SK-N-MC (cell line): ENCODE measurements at places on chromosomes 13 and 19.

DNA sequence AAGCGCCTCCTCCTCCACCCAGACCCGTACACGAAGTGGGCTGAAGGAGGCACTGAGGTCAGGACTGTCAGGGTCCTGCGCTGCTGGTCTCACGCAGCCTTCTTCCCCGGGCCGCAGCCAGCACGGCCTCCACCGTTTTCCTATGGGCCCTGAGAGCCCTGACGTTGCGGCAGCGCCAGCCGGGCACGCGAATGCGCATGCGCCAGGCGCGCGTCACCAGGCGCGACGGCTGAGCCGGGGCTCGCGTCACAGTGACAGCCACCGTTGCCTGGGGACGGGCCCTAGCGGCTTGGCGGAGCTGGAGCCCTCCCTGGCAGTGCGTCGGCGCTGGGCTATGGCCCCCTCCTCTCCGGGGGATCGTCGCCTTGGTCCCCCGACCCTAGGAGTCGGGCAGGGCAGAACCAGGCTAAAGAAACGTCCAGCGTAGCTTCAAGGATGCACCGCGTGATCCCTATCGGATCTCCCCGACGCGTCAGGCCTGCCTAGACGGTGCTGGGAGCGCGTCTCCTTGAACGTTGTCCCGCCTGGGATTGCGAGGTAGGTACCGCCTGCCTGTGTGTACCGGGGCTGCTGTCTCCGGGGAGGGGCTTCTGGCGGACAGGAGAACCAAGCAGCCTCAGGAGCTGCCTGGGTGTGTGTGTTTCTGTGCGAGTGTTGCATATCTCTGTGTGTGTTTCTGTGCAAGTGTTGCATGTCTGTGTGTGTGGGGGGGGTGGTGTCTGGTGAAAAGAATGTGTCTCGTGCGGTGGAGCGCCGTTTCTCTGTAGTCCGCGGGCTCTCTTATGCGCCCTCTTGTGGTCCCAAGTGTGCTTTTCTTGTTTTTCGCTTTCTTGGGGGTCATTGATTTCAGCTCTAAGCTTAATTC is 43.2 kb downstream of the ZNF571 start:
- DNase-seq: no peak

DNA sequence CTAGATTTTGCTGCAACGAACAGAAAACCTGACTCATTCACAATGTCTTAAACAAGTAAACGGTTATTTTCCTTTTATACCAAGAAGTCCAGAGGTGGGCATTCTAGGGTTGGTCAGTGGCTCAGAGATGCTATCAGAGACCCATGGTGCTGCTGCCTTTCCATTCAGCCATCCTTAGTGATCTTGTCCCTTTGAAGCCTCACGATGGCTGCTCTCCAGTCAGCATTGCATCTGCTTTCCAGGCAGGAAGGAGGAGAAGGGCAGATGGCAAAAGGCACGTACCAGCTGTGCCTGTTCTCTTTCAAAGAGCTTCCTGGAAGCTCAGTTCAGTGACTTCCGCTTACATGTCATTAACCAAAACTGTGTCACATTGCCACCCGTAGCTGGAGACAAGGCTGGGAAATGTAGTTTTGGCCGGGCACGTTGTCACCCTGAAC is 30.1 kb downstream of the WDFY2 start:
- no peak for DNase-seq

DNA sequence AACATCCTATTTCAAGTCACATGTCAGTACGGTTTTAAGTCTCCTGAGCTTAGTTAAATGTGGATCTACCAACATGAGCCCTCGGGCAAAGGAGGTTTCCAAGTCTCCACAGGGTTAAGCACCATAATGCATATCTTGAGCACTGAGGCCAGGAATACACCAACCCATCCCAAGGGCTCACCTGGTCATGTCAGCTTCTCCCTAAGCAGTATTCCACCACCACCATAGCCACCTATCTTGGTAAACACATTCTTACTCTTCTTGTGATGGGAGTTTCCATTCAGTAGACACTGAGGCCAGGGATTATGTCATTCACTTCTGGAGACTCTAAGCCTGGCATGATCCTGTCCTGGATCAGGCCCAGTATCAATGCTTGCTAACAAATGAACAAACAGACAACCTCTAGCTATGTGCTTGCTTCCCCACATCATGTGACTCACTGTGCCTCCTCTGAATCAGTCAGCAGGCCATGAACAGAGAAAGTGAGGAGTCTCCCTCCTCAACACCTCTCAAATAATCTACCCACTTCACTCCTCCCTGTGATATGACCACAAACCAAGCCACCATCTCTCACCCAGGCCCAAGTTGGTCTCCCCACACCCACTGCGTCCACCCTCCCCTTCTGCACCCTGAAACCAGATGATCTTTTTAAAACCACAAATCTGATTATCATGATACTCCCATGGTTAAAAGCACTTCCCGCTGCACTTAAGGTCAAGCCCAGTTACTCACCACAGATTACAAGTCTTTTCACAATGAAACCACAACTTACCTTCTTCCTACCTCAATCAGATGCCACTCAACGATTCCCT is 5.8 kb downstream of the PEG3 start:
- DNase-seq: no peak

DNA sequence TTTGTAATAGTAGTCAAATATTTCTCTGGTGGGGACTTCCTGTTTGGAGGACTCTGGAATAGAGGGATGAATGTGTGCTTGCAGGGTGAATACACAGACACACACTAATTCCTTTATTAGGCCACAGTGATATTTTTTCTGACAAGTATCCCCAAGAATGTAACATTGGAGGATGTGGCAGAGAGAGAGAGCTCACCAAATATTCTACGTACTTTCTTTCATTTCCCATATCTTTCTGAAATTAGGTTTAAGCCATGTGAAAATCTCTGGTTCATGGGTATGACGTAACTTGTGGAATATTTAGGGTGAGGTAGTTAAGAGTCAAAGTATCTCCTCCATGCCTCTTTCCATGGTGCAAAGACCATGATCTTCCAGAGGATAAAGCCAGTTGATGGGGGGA is 463.4 kb downstream of the DIAPH3 start:
- no peak for DNase-seq

- DNase-seq: no peak
Observed at GRCh38 chr13:33060815-33061214, 44.6 kb downstream of the KL start.

DNA sequence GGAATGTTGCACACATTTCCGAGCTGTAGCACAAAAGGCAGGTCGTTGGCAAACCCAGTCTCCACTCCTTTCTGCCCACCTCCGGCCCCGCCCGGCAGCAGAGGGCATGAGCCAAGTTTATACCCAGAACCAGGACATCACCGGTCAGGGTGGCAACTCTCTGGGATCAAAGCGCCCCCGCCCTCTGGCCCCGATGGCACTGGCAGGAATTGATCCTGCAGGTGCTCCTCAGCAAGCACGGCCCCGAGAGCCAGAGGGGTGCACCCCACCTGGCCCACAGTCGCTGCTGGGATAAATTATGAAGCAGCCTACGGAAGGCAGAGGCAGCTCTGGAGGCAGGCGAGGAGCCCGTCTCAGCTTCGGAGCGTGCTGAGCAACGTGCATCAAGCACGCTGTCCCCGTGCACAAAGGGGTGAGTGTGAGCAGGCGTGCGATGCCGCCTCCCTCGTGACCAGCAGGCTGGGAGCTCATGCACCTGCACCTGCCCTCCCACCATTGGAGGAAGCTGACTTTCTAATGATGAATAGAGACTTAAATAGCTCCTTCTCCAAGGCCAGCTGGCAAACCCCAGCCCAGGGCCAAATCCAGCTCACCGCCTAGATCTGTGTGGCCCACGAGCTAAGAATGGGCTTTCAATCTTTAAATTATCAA is 25.7 kb downstream of the SHC2 start:
- DNase-seq: no peak

DNA sequence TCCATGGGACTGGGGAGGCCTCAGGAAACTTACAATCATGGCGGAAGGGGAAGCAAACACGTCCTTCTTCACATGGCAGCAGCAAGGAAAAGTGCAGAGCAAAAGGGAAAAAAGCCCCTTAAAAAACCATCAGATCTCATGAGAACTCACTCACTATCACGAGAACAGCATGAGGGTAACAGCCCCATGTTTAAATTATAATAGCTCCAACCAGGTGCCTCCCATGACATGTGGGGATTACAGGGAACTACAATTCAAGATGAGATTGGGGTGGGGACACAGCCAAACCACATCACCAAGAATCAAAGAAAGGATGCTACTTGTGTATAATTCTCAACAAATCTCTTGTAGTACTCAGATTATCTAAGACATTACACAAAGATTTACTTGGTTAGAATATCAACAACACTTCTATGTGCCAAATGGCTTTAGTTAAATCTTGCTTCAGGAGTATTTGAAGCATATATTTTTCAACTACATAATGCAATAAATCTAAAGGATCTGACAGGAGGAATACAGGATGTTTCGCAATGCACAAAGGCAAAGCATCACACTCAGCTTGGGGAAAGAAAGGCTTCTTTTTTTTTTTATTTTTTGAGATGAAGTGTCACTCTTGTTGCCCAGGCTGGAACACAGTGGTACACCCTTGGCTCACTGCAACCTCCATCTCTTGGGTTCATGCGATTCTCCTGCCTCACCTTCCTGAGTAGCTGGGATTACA is 180.0 kb downstream of the LHFPL6 start:
- DNase-seq: no peak

GRCh38 chr13:51745243-51745642 is 58.7 kb downstream of the DHRS12 start:
- no peak for DNase-seq

GRCh38 chr19:37333457-37333856 is 37.4 kb upstream of the ZNF527 start:
- no peak for DNase-seq

GRCh38 chr13:113164492-113164891 is 6.0 kb downstream of the PROZ start:
- no peak for DNase-seq
